Stimulated activated CD4-positive, alpha-beta T cell treated with anti-CD3 and anti-CD28 coated beads, Interleukin-15, amount 100 ng/mL, for 1 hour (primary cell): ENCODE measurements at places on chromosomes 3 and 15.

- no peak for DNase-seq
Measured at GRCh38 chr3:24341668-24342067, 153.0 kb downstream of the THRB start.

- DNase-seq = no peak
Measured at GRCh38 chr3:98454929-98455328, 8.1 kb upstream of the OR5K1 start.

DNA sequence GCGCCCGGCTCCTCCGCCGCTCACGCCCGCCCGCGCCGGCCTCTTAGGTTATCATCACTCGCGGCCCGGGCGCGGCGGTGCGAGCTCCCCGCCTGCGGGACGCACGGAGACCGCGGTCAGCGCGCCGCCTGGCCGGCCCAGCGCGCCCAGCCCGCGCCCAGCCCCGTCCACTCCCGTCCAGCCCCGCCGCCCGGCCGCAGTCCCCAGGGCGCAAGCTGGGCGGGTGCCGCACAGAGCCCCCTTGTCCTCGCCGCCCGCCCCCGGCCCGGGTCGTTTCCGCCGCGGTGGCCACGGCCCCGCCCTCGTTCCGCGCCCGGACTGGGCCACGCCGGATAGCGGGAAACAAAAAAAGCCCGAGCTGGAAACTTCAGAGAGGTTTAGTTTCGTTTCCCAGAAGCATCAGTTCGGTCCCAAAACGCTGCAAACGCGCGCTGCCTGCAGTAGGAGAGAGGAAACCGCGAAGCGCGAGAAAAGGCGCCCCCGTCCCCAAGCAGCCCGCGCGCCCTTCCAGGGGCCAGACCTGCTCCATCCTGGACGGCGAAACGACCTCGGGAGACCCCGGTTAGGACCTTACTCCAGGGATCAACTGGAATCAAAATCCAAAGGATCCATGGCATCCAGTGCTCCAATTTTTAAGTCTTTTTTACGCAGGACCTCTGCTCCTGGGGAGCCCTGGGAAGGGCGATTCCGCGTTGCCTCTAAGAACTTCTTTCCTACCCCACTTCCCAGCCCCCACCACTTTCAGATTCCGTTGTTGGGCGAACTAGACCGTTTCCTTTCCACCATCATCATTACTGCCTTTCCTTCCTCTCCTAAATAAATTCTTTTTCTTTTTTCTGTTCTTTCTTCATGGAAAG, at the start of gene ATP10A:
Gene ATP10A, minus strand, starts transcription at position 217 of the 857 bp plus-strand sequence. CDS start 231 bp downstream, outside the sequence.
- DNase-seq = no peak

GRCh38 chr3:18531662-18532061, 106.5 kb upstream of the SATB1 start:
- DNase-seq = no peak

GRCh38 chr3:178900029-178900646, 171.5 kb downstream of the ZMAT3 start:
- no peak for DNase-seq

GRCh38 chr3:24562895-24563294, 68.2 kb upstream of the THRB start:
- DNase-seq = no peak

DNA sequence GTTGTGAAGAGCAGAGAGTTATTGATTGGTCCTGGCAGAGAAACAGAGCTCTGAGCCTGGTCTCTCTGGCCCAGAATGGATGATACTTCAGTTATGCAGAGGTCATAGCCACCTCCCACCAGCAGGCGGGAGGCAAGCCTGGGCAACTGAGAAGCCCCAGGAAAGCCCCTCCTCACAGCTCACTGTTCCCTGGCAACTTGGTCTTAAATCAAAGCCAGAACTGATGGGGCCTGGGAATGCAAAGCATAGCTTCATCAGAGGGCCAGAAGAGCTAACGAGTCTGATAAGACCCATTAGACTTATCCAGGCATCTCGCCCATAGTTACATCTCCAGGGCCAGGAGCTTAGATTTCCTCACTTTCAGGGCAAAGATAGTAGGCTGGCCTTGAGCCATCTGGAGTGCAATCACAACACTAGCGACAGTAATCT, 5.5 kb upstream of the COLQ start:
- DNase-seq = no peak

DNA sequence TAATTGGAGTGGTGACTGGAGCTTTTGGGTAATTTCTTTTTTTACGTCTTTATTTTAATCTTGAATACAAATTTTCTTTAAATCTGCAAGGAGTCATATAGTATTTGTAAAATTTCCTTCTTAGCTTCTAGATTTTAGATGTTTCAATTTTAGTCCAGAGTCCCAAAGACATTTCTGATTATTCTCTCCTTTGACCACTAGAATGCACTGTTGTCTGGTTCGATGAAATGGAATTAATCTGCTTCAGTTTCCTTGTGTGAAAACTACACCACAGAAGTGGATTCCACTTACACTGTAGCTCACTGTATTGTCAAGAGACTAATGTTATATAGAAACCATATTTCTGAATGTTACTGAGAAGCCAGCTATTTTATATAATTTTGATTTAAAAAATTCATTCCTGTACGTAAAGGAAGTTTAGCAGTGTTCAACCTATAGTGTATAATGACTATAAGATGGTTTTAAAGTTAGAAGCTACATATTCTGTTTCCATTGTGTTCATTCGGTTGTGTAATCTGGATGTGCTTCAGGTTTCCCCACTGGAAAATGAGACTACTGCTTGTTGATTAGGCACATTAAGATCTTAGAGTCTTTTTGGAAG, 6.1 kb downstream of the GRAMD1C start:
- no peak for DNase-seq

- DNase-seq = no peak
Measured at GRCh38 chr15:54566654-54567053, 588.4 kb downstream of the UNC13C start.

- no peak for DNase-seq
Measured at GRCh38 chr3:49161808-49162530, 4.2 kb downstream of the CCDC71 start.

- no peak for DNase-seq
Measured at GRCh38 chr3:188595890-188596376, 442.0 kb downstream of the LPP start.

- no peak for DNase-seq
Measured at GRCh38 chr15:83378921-83379578, 68.1 kb upstream of the SH3GL3 start.
